ENCODE measurements at places on chromosomes 12 and 14. TPM values are rescaled to one million over a fixed set of nuclear protein-coding genes. Genes with fewer than 3 reads are reported as not detected.

SMOC1 gene
- 14.9 TPM for total RNA-seq

ANO4 gene
- total RNA-seq, result 0.29 TPM

KRT2 gene
- not detected for total RNA-seq

REP15 gene
- total RNA-seq, result 3.2 TPM

HELB gene
- 2.2 TPM for total RNA-seq

KIF5A gene
- total RNA-seq, result 0.10 TPM

NEUROD4 gene
- not detected for total RNA-seq

RBM25 gene
- 32.0 TPM for total RNA-seq

DNA sequence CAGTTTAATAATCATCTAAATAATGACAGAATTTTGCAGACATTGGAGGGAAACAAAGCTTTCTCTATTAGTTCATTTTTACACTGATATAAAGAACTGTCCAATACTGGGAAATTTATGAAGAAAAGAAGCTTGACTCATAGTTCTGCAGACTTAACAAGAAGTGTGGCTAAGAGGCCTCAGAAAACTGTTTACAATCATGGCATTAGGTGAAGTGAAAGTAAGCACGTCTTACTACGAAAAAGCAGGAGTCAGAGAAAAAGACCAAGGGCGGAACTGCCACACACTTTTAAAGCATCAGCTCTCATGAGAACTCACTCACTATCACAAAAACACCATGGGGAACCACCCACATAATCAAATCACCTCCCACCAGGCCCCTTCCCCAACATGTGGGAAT, 804.4 kb downstream of the FLRT2 start:
- no peak for DNase-seq

- no peak for DNase-seq
Measured at GRCh38 chr12:69835081-69835480, 10.1 kb downstream of the MYRFL start.

GRCh38 chr12:1650260-1650977, 21.4 kb downstream of the WNT5B start:
- DNase-seq, result no peak

- DNase-seq, result peak; percentile 19
Measured at GRCh38 chr14:52268279-52269061, 972 bp downstream of the PTGDR start.

GRCh38 chr12:15356951-15357364, 34.6 kb downstream of the PTPRO start:
- no peak for DNase-seq

GRCh38 chr14:32254952-32255679, 52.0 kb upstream of the RNU6-8 start:
- peak; percentile 65 for DNase-seq

DNA sequence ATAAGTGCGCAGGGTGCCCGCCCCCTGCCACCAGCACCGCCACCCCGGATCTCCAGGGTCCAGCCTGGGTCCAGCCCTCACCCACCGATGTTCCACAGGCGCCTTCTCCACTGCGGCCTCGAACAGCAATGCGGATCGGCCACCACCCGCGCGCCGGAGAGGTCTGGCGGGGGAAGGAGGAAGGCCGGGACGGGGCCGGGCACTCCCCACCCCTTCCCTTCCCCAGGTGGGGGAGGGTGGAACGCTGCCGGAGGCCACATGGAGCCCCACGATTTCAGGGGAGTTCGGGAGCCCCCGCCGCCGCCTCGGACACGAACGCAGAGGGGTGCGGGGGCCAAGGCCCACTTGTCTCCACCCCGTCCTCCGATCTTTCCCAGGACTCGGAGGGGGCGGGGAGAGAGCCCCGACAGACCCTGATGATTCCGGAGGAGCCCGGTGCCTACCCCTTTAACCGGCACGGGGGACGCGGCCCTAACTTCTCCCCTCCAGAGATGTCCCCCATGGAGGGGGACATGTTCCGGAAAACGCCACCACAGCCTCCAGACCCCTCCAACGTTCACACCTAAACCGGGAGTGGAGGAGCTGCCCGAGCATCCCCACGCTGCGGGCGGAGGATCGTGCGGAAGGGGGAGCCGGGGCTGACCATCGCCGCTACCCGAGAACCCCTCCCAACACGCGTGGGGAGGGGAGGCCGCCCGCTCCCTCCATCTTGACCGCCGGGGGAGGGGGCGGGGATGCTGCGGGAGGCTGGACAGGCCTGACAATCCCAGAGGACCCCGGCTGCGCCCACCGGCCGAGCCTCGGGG, 1.1 kb downstream of the ATXN2 start:
- peak; percentile 61 for DNase-seq

GRCh38 chr12:54131641-54132280, 57.0 kb downstream of the SMUG1 start:
- no peak for DNase-seq

GRCh38 chr14:78705989-78706388, 535.8 kb downstream of the NRXN3 start:
- no peak for DNase-seq

- DNase-seq, result peak; percentile 68
Measured at GRCh38 chr12:55736780-55737580, 5.9 kb upstream of the GDF11 start.

DNA sequence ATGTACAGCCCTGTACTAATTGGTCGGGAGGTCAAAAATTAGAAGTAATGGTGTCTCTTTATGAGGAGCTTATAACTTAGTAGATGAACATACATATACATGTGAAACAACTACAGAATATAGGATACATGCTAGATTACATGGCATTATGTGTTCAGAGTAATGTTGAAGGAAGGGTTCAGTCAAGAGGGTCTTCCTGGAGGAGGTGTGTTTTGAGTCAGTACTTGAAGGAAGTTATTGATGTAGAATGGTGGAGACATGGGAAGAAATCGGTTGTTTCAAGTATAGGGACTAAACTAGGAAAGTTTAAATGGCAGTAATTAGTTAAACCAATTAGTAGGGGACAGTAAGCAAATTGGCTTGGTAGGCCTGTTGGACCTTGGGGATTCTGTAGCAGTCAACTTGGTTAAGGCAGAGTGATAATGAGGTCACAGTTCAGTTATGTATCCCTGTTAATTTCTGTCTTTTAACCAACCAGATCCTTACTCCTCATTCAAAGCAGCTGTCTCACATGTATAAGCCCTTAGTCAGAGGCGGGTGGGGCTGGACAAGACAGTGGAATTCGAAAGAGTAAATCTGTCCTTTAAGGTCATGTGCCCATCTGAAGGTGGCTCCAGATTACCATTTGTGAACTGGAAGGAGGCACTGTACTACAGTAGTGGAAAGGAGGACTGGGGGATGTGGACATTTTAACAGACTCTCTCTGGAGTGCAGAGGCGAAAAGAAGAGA, 3.5 kb upstream of the ANKRD52 start:
- no peak for DNase-seq

- DNase-seq, result no peak
Measured at GRCh38 chr14:105760691-105761344, 234.4 kb downstream of the TMEM121 start.

DNA sequence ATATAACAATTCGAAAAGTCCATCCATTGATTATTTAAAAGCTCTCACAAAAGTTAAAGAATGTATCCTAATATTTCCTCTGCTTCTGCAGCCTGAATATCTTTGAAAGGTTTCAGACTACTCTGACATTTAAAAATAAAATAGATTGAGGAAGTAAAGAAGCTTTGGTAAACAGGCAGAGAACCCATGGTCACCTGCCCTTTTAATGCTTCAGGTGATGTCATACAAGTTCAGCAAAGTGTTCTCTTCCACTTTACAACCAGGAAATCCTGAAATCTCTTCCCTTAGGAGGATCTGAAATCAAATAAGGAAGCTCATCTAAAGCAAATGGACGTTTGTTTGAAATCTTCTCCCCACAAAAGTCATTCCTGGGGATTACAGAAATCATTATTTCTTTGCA, 322.4 kb downstream of the PDZRN4 start:
- DNase-seq, result no peak

DNA sequence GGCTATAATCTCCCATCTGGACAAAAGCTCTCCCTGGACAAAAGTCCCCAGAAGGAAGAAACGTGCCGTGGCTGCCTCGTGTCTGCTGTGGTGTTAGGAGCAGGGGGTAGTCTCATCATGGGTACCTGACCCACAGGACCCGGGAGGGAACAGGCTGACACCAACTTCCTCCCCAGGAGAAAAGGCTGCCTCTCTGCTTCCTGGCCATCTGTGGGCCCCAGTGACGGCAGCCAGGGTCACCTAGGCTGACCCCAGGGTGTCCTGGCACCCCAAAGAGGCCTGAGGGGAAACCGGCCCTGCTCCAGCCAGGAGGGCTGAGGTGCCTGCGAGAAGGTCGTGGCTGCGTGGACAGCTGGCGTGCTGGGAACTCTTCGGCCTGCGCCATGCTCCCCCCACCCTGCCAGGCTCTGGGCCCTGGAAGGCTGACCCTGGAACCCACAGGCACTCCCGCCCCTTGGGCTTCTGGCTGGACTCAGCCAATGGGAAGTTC, 133.9 kb downstream of the RFLNA start:
- no peak for DNase-seq

DNA sequence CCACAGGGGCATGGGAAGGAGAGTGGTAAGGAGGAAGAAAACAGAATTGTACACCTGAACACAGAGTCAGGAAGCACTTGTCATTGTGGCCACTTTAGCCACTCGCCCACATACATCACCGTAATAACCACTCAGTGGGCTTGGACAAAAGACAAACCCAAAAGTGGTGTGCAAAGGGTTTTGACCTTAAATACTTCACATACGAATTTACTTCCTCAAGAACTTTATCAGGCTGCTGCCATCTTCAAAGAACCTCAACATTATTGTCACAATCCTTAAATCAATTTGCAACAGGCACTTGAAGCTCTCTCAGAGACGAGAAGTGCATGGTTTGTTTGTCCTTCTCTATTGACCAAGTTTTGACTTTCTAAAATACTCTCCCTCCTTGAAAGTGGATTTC, 187.3 kb upstream of the EGLN3 start:
- no peak for DNase-seq

- no peak for DNase-seq
Measured at GRCh38 chr12:65171870-65172269, 2.5 kb downstream of the LEMD3 start.

DNA sequence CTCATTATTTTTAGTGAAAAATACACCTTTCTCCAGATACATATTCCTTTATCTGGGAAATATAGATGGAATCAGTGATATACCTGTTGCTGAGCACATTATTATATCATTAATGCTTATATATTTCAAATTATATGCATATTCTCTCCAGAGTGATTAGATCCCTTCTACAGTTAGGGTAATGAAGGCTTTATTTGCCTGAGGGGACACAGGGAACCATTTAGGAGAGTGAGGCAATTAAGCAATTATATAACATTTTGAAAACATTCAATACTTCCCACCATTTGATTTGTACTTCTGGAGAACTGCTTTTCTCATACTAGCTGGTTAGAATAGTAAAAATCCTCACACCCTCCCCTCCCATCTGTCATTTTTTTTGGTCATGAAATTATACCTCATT, 212.8 kb upstream of the NOVA1 start:
- no peak for DNase-seq

- DNase-seq, result no peak
Measured at GRCh38 chr12:123058980-123059379, 78.5 kb downstream of the ARL6IP4 start.

DNA sequence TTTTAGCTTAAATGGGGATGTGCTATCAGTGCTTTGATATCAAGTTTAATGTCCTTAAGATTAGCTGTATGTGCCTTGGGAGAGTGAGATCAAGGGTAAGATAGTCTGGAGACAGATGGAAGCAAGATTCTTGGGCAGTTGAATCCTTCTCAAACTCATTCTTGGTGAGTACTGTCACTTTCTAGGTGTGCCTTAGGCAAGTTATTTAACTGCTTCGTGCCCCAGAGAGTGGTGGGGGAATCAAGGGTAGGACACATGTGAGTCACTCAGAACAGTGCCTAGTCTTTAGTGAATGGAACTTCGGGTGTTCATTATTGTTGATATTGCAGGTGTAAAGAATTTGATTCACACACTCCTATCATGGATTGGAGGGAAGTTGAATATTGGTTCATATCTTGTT, 803.7 kb downstream of the DIO2 start:
- no peak for DNase-seq

- no peak for DNase-seq
Measured at GRCh38 chr12:31021809-31022494, 51.7 kb upstream of the DDX11 start.

All from left cardiac atrium (tissue), 4 donors.